ENCODE measurements at places on chromosomes 1 and 21.

DNA sequence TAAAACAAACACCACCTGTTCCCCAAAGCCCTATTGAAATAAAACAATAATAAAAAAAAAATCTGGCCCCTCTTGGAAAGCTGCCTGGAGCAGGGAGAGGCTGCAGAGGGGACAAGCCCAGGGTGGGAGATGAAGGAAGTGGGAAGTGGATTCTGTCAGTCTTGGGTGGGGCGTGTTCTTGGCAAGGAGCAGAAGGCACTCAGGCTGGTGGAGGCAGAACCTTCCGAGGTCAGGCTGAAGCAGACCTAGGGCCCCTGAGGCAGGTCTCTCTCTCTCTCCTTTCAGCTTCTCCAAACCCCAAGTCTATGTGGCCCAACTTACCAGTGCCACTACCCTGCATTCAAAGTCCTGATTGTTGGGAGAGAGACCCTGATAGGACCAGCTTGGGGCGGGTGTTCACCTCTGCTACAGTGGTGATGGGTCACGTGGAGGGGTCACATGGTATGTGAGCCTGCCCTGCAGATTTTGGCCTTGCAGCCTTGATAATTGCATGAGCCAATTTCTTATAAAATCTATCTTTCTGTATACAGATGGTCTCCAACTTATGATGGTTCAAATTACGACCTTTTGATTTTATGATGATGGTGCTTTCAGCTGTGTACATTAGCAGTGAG, 145.4 kb upstream of the C1orf174 start:
- DNase-seq: no peak

DNA sequence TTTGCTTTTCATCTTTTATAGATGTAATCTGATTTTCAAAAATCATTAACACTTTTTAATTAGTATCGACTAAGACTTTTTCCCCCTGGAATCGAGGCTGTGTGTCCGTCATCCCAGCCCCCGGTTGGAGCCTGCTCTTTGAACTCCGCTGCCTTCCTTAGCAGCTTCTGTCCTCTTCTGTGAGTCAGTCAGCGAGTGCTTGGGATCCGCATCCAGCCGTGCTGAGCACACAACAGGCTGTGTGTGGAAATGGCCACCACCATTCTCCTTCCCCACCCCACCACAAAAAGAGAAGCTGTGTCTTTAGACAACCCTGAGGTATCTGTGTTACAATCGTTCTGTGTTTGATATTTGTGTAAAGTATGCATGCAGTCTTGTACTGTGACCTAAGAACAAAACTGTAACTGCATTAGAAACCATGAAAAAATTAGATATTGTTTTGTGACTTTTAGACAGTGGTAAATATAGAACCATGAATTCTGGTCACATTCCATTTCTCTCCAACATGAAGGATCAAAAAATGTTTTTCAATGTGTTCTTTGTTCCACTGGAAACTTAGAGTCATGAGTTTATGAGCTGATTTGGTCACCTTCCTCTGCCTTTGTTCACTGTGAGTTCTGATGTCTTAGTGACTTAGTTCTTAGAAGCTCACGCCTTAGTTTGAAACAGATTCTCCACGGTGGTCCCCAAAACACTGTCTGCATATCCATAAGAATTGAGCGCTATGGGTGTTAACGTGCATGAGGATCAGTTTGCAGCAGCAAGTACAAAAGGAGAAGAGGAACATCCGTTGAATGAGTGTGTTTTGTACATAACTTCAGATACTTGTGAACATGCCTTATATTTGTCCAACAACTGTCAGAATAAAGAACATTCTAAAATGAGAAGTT, 64.7 kb downstream of the VPS26C start:
- DNase-seq: no peak

DNA sequence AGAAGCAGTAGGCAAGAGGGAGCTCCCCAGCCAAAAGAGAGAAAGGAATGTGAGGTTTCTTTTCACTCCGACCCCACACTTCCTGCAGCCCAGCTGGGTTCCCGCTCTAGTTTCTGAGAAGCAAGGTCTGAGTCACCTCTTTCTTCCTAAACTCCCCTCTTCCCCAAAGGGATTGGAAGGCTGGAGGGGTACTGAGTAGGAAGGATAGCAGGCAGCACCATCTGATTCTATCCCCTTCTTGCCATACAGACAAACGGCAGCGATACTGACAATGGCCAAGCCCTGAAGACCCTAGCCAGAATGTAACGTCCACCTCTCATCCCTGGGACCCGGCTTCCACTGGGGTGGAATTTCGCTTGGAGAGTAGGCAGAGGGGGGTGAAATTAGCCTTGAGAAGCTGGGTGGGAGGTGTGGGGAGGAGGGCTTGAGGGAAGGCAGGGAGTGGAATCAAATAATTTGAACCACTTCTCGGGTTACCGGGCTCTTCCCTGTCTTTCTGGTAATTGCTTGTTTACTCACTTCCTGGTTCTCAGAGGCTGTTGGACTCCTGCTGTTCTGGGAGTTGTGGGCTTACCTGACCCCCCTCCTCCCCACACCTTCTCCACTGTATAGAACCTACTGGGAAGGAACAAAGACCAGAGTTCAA, 13.2 kb downstream of the IER5 start:
- peak; percentile 65 for DNase-seq

- DNase-seq: peak; percentile 61
Observed at GRCh38 chr21:39630827-39631226, 18.1 kb downstream of the B3GALT5 start.

GRCh38 chr21:45829668-45830067, 151.9 kb upstream of the COL6A1 start:
- DNase-seq: no peak

GRCh38 chr1:8477166-8477982, 159.5 kb downstream of the SLC45A1 start:
- peak; percentile 98 for DNase-seq

- no peak for DNase-seq
Observed at GRCh38 chr21:34924771-34925419, 124.2 kb downstream of the RUNX1 start.

DNA sequence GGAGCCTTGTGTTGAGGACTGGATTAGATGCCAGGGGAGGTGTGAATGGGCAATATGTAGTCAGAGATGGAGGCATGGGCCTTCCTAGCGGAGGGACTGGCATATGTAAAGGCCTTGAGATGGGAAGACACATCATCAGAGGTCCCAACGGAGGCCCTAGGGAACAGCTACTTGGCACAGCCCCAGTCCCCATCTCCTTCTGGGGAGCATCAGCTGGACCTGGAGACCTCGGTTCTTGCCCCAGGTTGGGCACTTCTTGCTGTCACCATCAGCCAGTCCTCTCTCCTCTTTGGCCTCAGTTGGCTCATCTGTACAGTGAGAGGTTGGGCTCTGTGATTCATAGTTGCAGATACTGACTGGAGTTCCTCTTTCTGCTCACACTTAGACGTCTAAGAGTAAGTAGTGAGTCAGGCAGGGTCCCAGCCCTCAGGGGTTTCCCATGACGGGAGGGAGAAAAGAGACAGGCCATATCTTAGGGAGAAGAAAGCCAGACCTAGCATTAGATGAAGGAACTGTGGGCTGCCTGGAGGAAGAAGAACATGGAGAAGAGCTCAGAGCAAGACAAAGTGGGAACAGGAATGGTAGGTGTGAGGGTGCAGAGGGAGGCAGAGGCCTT, 3.4 kb upstream of the MARCKSL1 start:
- DNase-seq: no peak

GRCh38 chr1:228735871-228736586, 750 bp downstream of the RHOU start:
- peak; percentile 19 for DNase-seq

DNA sequence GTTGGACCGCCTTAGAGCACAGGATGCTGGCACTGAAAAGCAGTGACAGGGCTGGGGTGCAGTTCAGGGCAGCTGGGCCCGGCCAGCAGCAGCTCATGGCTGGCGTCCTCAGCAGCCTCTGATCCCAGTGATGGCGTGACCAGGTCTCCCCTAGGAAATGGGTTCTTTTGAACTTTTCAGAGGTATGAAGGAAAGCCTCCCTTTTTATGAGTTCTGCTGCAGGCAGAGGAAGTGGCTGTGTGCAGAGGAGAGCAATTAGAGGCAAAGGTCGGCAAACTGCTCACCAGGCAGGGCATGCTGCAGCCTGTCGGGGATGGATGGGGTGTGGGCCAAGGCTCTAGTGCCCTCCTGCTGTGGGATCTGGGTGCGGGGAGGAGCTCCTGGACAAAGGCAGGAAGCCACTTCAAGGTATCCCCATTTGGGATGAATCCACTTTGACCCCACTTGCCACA, 45.6 kb upstream of the RAB4A start:
- no peak for DNase-seq

Measured in AG10803 (cell line).